EL (cell line): ENCODE measurements at places on chromosomes 3 and 15.

DNA sequence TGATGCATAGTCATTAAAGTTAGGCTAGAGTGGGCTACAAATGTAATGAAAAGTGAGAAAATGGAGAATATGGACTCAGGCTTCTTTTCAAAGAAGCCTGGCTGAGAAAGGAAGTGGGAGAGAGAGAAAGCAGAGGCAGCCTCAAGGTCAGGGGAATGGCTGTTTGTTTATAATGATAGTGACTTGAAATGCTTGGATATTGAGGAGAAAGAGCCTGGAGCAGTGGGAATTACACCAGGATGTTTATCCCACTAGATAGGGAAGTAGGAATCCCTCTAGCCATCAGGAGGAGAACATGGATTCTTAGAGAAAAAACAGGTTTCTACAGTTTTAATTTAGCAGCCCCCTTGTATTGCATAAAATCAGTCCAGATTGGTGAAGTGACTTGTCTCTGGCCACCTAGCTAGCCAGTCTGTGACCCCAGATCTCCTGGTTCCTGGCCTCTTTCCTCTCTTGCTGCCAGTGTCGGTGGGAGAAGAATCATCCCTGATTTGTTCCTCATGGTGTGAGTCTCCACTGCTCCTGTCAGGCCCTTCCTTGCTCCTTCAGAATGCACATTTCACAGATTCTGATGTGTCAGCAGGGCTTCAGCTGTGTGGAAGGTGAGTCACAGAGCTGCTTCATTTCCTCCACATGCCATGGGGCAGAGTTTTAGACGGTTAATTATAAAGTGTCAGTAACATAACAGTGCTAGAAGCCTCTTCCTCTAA lies 32.9 kb downstream of the SEMA6D start:
- DNase-seq: peak; percentile 87

GRCh38 chr3:159937561-159938166 lies 51.0 kb upstream of the IL12A start:
- no peak for DNase-seq

DNA sequence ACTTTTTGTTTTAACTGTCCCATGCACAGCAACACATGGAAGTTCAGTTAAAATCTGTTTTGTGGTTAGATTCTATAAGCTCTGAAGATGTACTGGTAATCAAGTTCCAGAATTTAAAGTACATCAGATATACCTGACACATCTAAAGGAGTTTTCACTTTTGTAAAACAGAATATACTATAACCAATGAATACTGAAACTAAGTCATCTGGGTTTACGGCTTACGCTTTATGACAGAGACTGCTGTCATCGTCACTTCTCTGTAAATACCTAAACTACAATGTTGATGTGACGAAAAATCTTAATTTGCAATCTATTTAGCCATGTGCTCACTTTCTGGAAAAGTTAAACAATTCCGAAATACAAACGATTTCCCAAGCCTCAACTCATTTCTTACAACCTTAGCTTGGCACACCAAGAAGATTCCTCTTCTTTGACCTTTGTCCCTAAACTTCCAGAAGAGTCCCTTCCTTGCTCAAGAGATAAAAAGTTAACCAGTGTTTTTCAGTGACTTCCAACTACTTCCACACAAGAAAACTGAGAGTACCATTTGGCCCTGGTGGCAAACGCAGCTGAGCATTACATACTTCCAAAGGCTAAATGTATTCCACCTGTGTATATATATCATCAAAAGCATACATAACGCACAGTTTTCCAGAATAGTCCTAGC lies 56.8 kb upstream of the NEK10 start:
- DNase-seq: no peak

DNA sequence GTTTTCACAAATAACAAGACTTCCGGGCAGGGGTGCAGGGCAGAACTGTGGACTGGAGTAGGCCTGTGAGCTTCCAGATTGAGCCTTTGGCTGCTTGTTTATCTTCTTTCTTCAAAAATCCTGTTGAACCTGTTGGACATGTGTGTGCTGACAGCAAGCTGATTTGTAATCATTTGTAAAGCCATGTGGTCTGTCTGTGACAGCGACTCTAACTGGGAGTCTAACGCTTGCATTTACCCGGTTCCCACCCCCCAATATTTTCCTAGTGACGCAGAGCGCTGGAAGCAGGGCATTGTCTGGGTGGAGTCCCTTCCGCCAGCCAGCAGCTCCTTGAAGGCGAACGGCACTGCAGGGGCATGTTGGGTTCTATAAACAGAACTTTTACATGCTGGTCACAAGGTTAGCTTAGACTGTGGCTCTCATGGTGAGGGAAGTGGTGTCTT lies 85.7 kb upstream of the MYZAP start:
- peak; percentile 67 for DNase-seq

DNA sequence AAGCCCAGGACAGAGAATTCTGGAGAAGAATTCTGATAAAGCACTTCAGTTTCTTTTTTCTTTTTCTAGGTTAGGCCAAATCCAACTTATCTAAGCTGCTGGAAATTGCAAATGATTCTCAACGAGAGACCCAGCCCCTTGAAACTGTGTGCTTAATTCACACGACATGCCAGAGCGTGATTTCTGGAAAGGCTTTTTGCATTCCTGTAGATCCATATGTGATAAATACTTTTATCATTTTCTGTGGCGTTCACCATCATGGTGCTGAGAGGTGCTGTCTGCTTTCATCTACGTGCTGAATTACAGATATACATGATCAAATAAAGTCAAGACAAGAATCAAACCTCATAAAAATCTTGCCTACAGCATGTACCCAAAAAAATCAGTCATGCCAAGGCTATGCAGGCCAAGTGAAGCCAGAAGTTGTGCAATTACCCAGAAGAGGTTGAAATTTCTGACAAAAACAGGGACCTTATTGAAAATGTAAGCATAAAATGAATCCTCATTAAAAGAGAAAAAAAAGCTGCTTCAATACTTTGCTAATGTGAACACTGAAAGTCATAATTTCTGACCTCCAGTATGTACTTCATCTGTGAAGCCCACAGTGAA lies 10.8 kb upstream of the MEF2A start:
- DNase-seq: no peak

DNA sequence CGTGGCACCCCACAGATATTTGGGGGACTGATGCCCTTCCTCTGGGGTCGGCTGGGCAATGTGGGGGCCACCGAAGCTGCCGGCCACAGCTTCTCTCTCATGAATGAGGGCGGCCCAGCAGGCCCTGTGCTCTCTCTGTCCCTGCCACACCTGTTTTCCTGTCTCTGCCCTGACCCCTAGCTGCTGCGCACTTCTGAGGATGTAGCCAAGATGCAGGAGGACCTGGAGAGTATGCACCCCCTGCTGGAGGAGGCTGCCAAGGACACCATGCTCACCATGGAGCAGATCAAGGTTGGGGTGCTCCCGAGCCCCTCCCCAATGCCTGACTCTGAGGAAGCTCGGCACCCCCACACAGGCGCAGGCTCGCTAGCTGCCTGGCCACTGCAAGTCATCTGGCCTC lies 59.7 kb downstream of the SEMA3G start:
- peak; percentile 25 for DNase-seq

GRCh38 chr3:129445471-129445870 lies 5.4 kb downstream of the IFT122 start:
- DNase-seq: no peak

DNA sequence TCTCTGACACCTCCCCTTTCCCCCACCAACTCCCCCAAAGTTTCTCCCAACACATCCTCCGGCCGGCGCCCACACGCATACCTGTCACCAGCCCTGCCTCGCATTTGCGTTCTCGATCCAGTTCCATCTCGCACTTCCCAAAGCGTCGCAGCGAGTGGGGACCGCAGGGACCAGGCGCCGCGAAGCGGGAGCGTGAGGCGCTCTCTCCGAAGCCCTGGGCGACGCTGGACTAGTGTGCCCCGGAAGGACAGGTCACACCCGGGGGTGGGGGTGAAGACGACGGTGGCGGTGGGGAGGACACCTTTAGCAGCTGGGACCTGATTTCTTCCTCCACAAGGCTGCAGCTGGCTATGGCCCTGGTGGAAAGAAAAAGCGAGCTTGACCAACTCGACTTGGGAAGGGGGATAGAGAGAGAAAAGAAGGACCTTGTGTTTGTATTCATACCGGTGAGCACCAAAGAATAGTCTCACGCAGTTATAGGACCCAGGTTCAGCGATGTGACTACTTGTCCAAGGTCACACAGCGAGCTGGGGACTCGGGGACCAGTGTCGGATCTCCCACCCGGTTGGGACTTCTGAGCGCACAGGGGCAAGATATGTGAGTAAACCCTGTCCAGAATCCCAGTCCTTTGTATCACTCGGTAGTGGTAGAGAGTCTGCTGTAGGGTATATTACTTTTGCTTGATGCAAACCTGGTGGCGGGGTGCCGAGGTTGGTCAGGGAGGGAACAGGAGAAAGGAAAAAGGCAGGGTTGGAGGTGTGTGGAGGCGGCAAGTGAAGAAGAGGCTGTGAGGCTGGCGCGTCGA lies 607 bp upstream of the GHSR start:
- DNase-seq: no peak

DNA sequence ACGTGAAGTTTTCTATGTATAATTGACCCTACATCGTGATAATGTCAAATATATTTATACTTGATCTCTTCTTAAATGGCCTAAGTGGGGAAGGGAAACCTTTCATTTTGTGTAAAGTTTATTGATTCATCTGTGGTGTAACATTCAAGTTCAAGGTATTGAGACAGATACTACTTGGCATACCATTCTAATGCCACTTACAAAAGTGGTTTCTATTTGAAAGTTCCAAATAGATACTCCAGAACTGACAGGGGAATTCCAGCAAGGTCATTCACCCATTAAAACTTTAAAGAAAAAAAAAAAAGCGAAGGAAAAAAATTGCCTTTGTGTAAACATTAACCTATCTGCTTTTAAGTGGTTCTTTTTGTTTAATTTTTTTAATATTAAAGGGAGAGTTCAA lies 45.3 kb upstream of the MAP3K13 start:
- DNase-seq: no peak

GRCh38 chr15:52392008-52392687 lies 96.5 kb upstream of the MYO5C start:
- peak; percentile 76 for DNase-seq

- no peak for DNase-seq
Measured at GRCh38 chr3:102450976-102451375, 16.2 kb downstream of the ZPLD1 start.

GRCh38 chr3:184603151-184604030 lies 41.8 kb downstream of the EPHB3 start:
- no peak for DNase-seq

DNA sequence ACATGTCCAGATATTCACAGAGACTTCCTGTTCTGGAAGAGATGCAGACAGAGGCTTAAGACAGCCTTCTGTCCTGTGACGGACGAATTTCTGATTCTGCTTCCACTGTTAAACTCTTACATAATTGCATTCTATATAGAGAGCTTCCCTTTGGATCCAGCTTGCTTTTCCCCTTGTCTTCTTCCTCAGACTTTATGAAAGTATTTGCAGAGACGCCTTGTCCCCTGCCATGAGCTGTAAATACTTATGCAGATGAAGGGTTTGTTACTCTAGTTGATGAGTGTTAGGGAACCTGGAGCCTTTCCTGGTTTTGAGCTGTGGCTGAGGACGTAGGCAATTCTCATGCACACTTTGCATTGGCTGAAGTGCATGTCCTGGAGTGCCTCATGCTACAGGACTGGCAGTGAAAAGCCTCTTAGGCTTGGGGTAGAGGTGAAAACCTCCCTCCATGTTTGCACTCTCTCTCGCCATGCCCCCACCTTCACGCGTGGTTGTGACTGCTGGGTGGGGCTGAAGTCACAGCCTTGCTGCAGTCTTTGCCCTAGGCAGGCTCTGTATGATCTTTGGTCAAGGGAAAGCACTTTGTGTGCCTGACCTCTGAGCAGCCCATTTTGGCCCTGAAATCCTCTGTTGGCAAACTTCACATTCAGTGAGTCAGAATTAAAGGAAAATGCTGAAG lies 286.6 kb downstream of the PTPRG start:
- DNase-seq: peak; percentile 23

DNA sequence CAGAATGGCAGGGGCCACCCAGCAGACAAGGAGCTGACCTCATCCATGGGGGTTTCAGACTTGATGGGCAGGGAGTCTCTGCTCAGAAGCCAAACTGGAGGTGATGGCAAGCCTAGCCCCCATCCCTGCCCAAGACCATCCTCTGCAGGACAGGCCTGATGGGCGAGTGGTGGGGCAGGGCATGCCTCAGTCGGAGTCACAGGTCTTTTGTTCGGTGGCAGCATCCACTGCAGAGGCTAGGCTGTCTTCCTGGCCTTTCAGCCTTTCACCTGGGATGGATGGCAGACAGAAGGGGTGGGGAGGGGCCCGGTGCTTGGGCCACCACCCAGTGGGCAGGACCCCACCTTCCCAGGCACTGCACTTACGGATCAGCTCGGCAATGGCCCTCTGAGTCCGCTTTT lies 44.4 kb downstream of the PTH1R start:
- DNase-seq: no peak
